Natural killer cell (primary cell): ENCODE measurements at places on chromosomes 5 and 9.

GRCh38 chr5:75526070-75526469, 14.4 kb downstream of the POLK start:
- DNase-seq = no peak

DNA sequence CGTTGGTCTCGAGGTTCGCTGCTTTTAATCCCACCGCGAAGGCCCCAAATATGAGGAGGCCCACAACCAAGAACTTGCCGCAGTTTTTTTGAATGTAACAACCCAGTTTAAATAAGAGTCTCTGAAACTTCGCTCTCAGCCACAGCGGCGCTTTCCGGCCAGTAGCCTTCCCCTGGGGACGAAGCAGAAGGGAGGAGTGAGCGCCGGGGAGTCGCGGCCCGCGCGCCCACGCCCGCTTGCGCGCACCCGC, 10.4 kb downstream of the PTCH1 start:
- DNase-seq = no peak

DNA sequence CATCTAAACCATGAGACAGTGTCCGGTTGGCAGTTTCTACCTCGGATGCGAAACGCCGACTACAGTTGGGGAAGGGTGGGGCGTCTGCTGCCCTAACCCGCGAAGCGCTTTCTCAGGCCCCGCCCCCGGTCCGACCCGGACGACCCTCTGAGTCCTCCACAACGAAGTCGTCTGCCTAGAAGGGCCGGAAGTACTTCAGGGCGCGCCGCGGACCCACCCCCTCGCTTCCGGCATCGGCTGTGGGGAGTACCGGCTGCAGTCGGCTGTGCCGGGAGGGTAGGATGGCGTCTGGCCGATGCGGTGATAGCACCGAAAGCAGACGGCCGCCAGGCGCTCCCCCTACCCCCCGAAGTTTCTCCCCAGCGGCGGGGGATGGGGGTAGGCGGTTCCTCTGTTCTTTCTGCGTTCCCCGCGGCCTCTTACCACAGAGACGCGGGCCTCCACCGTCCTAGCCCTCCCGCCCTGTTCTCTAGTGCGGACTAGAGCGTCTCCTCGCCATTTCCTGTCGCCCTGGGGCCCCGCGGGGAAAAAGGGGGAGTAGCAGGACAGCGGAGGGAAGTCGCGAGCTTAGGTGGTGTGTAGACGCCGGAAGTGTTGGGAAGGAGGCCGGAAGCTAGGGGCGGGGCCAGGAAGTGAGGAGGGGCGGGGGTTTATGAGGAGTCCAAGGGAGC, at the start of gene TRIM41:
TRIM41 (plus strand) TSS at position 224 of the 671 bp plus-strand sequence. CDS start 719 bp downstream, outside the sequence.
- DNase-seq = peak; percentile 97

DNA sequence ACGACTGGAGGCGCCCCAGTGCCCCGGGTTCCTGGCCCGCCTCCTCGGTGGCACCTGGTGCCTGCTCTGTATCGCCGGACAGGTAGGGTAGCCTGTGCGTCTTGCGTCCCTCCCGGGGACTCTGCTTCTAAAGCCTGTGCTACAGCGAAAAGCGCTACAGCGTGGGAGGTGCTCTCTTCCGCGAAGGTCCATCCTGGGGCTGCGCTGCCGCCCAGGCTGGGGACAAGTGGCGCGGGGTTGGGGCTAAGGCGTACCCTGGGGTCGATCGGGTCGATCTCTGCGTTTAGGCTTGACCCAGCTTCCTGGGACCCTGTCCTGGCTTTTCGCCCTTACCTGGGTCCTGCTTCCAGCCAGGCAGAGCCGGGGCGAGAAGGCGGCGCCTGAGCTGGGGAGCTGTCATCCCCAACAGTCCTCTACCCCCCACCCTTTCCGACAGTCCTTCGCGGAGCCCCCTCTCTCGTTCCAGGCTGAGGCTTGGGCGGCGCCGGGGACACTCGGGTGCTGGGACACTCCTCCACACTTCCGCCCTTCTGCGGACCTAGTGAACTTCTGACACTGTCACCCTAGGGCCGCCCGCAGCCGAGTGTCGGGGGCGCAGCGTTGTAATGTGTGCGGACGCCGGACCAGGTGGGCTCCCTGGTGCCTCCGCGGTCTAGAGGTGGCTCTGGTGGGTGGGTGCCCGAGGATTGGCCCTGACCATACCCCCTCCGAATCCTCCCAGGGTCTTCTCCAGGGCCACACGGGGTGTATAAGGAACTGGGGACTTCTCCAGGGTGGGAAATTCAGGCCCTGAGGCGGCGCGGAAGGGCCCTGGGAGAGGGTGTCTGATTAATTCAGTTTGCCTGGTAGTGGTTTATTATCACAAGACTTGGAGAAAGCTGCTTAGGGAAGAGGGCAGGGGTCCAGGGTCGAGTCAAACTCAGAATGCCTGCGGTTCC, 328.2 kb downstream of the SH3GL2 start:
- DNase-seq = no peak

- DNase-seq = no peak
These were observed 184.0 kb downstream of the MED10 start for GRCh38 chr5:6194261-6194875.

DNA sequence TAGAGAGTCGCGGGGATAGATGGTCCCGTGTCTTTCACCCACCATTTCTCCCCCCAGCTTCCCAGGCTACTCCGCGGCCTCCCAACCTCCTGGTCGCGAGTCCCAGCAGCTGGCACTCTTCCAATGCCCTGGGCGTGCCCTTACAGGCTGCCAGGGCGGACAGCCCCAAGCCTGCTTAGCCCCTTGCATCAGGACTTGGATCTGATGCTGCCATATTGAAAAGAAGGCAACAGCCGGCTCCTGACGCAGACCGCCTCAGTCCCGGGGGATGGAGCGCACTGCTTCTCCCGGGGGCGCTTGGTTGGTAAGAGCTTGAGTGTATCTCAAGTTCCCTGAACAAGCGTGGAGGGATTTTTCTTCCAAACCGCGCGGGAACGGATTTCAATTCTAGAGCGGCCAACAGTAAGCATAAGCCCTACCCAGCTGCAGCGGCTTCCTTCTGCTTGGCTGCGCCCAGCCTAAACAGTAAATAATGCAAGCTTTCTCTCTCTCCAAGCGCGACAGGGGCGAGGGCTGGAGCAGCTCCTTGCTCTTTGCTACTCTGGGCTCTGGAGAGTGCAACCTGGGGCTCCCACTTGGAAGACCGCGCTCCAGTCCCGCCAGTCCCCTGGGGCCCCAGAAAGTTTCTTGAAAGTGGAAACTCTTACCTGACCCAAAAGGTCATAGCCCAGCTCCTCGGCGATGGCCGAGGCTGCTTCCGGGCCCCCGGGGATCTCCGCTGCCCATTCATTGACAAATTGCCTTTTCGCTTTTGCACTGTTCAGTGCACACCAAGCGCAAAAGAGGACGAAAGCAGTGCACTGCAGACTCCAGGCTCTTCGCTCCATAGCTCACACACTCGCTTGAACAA, 607 bp downstream of the PCSK1 start:
- DNase-seq = no peak

- DNase-seq = no peak
These were observed 74.2 kb upstream of the TUSC1 start for GRCh38 chr9:25752398-25752797.

- DNase-seq = no peak
These were observed 239.0 kb downstream of the ISL1 start for GRCh38 chr5:51622161-51622790.

GRCh38 chr9:134475011-134475790, 148.9 kb downstream of the RXRA start:
- DNase-seq = no peak

- DNase-seq = no peak
These were observed 42.0 kb upstream of the ORM1 start for GRCh38 chr9:114280636-114281472.

GRCh38 chr5:96703384-96703920, 41.3 kb downstream of the CAST start:
- DNase-seq = no peak

GRCh38 chr5:77448831-77449230, 43.3 kb downstream of the WDR41 start:
- no peak for DNase-seq

DNA sequence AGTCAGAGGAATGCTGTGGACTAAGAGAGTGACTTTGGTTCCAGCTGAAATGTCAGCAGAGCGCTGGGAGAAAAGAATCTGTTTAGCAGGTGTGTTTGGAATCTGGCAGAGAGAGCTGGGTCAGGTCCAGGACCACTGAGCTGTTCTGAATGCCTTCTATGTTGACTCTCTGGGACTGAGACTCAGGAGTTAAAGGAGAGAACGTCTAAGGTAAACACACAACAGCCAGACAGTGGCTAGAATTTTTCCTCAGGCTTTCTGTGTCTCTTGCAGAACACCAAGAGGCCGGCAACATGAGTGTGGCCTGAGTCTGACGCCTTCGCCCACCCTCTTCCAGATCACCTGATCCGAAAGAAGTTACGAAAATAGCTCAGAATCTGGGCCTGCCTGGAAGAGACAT, 107.2 kb upstream of the ZNF462 start:
- no peak for DNase-seq

GRCh38 chr9:4144869-4145268, 155.0 kb downstream of the GLIS3 start:
- DNase-seq = no peak

DNA sequence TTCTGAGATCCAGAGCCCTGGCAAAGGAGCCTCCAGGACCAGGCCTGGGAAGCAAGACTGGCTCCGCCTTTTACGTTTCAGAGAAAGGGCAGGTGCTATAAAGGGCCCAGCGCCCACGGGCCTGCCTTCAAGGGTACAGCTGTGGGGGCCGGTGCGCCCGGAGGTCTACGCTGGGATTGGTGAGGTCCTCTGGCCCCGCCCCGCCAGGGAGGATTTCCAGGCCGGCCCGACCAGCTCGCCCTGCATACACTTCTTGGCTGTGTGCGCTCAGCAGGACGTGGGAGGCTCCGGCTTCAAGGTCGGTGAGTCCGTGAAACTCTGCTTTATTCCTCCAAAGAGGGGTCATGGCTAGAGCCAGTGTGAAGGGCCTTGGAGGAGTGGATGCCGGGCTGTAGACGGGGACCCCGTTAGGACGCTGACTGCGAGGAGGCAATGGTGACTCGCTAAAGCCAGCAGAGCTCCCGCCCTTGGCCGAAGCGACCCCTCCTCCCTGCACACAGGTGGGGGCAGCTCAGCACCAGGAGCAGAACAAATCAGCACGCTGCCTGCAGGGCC, at the start of gene CKMT2:
CKMT2 (plus strand) TSS at position 243 of the 555 bp plus-strand sequence. CDS start 17,811 bp downstream, outside the sequence.
- no peak for DNase-seq

DNA sequence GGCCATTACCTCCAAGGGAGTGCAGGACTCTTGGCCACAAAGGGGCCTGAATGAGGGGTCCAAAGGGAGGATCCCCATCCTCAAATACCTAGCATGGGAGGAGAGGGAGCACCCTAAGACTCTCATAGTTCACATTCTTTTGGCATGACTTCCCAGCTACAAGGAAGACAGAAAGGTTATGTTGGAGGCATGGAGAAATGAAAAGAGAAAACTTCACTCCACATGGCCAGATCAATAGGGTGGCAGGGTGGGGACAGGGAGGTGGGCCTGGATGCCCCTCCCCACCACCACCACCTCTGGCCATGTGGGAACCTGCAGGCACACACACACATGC, 97.6 kb downstream of the PAX5 start:
- DNase-seq = no peak

- no peak for DNase-seq
These were observed 199.6 kb downstream of the DCP2 start for GRCh38 chr5:113176196-113176595.

DNA sequence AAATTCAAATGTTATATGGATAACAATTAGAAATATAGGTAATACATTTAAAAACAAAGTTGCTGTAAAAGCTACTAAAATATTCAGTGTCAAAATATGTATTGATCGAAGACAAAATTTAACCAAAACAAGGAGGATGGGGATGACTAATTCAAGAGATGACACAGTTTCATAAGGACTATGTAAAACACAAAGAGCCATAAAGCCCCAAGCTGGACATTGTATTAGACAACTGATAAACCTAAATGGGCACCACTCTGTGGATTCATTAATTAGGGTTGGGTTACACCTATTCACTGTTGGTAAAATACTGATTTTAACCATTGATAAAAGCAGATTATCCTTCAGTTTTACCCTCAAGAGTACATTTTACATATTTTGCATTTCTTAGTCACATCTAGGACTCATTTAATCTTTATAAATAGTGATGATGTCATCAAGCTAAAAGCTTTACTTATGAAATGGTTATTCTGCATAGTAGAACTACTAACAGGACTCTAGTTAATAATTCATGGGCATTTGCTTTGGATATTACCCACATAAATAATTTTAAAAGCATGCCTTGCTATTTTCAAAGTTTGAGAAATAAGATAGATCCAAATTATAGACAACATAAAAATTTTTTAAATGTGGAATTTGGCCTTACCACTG, 13.7 kb downstream of the TUT7 start:
- DNase-seq = no peak

GRCh38 chr5:82641331-82642003, 363.3 kb upstream of the RPS23 start:
- peak; percentile 54 for DNase-seq

- no peak for DNase-seq
These were observed 46.6 kb downstream of the RAB3C start for GRCh38 chr5:58629271-58630159.

GRCh38 chr5:27773636-27774035, 735.2 kb upstream of the CDH9 start:
- DNase-seq = no peak

GRCh38 chr9:37508135-37508833, 22.5 kb downstream of the POLR1E start:
- no peak for DNase-seq

GRCh38 chr5:126395198-126395597, 28.0 kb upstream of the GRAMD2B start:
- no peak for DNase-seq

DNA sequence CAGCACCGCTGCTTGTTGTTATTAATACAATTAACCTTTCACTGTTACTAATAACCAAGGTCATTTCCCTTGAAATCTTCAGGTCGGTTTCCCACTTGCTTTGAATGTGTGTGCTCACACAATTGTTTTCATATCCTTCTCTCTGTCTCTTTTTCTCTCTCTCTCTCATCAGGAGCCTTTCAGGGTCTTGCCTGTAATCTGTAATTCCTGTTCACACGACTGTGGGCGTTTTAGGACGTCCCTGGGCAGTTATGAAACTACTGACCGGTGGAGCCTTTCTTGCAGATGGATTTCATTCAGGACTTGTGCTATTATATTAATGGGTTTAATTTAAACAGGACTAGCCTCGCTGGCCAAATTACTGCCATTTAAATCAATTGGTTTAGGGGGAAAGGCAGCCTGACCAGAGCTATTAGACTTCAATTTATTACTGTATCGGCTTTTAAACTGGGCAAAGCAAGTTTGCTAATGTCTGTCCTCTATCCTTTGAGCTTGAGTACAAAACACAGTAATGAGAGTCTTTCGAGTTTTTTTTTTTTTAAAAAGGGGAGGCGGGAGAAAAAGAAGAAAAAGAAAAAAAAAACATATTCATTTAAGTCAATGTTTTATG, 316.0 kb upstream of the TLE4 start:
- DNase-seq = no peak

- DNase-seq = no peak
These were observed 41.8 kb upstream of the CDKN2B start for GRCh38 chr9:22050924-22051323.

DNA sequence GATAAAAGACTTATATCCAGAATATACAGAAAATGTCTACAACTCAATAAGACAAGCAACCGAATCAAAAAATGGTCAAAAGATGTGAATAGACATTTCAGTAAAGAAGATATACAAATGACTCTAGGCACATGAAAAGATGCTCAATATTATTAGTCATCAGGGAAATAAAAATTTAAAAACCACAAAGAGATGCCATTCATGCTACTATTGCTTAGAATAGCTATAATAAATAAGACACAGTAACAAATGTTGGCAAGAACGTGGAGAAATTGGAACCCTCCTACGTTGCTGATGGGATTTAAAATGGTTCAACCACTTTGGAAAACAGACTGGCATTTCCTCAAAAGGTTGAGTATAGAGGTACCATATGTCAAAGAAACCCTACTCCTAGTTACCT, 39.8 kb downstream of the POLK start:
- no peak for DNase-seq

- no peak for DNase-seq
These were observed 20.4 kb upstream of the PAPPA start for GRCh38 chr9:116133163-116133562.
